ENCODE measurements at places on chromosomes 6 and 20.

DNA sequence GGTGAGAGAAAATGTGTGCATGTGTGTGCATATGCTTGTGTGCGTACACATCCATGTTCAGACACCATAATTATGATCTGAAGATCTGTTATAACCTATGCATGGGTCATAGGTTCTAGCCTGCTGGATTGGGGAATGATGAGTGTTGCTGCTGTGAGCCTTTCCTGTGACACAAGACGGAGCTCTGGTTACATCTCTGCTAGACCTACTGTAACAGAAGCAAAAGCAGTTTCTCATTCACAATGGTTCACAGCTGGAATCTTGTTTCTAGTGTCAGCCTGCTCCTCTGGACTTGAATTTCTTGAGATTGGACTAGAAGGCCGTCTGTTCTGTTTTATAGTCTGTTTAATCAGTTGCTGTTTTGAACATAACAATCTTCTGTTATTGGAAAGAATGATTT, 40.1 kb downstream of the DEFB114 start:
- no peak for DNase-seq

- no peak for DNase-seq
Measured at GRCh38 chr6:157487110-157487773, 106.3 kb downstream of the ZDHHC14 start.

DNA sequence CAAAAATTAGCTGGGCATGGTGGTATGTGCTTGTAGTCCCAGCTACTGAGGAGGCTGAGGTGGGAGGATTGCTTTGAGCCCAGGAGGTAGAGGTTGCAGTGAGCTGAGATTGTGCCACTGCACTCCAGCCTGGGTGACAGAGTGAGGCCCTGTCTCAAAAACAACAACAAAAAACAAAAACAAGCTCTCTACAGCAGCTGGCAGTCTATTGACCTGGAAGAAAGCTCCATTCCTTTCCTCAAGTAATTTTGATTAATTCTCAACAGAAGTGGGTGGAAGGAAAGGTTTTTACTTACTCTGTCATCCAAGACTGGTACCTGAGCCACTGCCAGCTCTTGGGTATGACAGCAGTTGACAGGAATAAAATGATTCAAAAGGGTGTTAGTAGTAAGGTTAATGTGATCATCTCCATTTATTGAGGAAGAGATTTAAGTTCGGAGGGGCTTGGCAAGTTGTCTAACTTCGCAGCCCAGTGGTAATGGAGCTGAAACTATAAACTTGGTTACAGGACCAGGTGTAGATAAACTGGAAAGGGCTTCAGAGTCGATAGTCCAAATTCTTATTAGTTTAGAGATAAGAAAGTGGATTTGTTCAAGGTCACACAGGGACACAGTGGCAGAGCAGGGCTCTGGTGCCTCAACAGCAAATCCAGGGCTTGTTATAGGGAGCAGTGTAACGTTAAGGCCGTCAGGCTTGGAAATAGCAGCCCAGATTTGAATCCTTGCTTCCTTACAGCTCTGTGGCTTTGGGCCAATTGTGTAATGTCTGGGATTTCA, 14.8 kb downstream of the SRSF3 start:
- DNase-seq = no peak

GRCh38 chr6:16314296-16314695, 75.9 kb downstream of the GMPR start:
- no peak for DNase-seq

DNA sequence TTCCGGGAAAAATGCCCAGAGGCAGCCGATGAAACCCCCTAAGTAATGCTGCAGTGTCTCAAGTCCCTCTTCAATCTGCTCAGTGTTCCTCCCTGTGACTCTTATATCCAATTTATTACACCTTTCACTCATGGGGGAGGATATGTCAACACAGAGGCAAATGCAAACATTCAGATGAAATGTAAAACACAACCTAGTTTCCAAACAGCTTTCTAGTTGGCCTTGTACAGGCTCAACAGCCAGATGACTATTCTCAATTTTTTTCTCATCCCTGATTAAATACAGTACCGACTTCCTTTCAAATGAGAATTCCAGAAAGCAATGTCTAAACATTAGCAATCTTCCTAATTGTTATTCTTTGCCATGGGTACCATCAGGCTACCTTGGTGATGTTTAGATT, 65.0 kb downstream of the BLOC1S5 start:
- DNase-seq = no peak

GRCh38 chr20:34859367-34859766, 13.3 kb downstream of the GGT7 start:
- DNase-seq = no peak

DNA sequence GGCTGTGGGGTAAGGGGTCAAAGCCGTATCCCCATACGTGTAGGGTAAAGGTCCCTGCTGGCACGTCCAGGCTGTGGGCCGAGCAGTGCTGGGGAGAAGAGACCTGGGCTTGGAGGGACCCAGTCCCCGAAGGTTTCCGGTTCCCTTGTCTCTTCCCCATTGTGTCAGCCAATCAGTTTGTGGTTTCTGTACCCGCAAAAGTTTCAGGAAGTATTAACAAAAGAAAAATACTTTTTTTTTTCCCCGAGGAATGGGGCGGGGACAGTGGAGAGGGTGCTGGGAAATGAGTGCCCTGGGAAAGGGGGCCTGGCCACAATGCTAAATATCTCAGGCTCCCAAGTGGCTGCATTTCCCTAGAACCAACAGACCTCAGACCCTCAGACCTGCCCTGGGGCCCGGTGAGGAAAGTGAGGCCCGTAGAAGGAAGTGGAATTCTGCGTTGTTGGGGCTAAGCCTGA, 15.2 kb upstream of the AMD1 start:
- no peak for DNase-seq

GRCh38 chr6:158506601-158507000, 53.3 kb upstream of the TMEM181 start:
- DNase-seq = peak; percentile 53

DNA sequence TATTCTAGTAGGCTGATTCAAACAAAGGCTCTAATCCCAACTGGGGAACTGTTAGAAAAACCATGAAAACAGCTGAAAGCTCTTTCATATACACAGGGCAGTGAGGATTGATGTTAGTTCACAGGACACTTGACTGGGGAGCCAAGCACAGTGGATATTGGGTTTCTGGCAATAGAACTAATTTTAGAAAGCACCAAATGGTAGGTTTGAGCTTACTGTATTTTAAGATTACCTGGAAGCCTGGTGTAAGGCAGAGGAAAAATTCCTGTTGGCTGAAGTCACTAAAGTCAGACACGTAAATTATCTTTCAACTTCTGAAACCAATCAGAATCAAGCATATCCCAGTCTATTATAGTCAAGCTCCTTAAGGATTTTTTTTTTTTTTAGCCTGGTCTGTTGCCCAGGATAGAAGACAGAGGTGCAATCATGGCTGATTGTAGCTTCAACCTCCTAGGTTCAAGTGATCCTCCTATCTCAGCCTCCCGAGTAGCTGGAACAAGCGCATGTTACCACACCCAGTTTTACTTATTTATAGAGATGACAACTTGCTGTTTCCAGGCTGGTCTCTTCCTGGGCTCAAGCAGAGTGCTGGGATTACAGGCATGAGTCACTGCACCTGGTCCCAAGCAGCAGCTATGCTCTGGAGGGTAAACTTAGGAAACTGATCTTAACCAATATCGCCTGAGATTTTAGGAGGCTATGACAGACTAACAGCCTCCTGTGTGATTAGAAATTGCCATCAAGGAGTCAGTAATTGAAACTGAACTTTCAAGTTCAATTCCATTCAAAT, 32.5 kb upstream of the SYNCRIP start:
- no peak for DNase-seq

DNA sequence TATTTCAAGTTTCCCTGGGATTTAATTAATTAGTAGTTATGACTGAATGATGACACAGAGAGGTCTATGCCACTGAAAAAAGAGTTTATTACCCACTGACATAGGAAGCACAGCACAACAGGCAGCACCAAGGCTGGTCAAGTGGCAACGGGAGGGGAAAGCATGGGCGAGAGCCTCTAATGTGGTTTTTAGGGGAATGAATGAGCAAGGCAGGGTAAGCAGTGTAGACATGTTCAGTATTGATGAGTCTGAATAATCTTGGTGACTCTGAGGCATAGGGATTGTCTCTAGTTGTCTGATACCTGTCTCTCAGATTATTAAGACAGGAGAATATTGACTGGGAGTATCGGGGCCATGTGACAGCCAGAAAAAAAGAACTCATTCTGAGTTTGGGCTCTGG, 46.3 kb downstream of the RPP21 start:
- no peak for DNase-seq

DNA sequence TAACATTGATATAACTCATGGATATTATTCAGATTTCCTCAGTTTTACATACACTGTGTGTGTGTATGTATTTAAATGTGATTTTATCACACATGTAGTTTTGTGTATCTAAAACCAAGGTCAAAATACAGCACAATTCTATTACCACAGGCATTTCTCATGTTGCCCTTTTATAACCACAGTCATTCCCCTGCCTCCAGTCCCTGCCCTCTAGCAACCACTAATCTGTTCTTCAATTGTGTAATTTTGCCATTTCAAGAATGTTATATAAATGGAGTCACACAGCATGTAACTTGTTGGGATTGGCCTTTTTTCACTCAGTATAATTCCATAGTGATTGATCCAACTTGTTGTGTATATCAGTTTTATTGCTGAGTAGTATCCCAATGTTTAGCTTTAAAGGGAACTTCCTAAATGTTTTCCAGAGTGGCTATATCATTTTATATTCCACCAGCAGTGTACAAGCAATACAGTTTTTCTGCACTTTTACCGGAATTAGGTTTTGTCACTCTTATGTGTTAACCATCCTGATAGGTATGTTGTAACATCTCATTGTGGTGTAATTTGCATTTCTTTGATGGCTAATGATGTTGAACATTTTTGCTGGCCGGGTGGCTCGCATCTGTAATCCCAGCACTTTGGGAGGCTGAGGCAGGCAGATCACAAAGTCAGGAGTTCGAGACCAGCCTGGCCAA, 338.2 kb downstream of the SOX4 start:
- no peak for DNase-seq

- DNase-seq = no peak
Measured at GRCh38 chr20:47778398-47779354, 6.6 kb downstream of the SULF2 start.

DNA sequence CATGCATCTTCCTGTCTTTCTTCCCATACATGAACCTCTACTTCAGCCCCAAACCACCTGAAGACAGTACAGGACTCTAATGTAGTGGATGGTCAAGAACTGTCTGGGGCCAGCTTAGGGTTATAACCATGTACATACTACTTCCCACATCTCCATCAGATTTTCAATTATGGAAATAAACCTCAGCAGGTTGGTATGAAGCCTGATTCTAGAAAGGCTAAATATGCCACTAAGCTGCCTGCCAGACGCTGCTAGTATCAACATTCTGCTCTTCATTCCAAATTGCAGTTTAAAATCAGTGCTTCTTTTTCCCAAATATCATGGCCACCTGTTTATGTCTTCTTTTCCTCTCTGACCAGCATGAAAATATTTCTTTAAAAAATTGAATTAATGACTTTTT, 99.2 kb upstream of the ID4 start:
- DNase-seq = no peak

DNA sequence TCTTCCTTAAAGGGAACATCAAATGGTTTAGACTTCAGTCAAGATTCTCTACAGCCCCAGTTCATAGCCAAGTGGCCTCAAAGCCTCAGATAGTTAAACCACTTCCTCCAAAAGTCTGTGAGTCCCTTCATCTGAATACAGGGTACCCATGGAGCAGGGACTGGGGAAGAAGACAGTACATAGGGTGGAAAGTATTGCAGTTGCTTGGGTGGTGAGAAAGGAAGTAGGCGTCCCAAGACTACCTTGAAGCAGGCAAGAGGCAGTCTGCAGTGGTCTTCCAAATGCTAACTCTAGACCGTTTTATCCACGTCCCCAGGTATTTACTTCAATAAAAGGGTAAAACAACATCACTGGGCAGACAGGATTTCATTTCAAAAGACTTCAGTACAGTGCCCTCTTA, 2.0 kb downstream of the FYN start:
- no peak for DNase-seq

- no peak for DNase-seq
Measured at GRCh38 chr6:193773-194310, 98.4 kb upstream of the DUSP22 start.

- DNase-seq = no peak
Measured at GRCh38 chr6:43173591-43174262, 2.7 kb downstream of the SRF start.

- no peak for DNase-seq
Measured at GRCh38 chr20:57425150-57426013, 34.2 kb downstream of the RBM38 start.

DNA sequence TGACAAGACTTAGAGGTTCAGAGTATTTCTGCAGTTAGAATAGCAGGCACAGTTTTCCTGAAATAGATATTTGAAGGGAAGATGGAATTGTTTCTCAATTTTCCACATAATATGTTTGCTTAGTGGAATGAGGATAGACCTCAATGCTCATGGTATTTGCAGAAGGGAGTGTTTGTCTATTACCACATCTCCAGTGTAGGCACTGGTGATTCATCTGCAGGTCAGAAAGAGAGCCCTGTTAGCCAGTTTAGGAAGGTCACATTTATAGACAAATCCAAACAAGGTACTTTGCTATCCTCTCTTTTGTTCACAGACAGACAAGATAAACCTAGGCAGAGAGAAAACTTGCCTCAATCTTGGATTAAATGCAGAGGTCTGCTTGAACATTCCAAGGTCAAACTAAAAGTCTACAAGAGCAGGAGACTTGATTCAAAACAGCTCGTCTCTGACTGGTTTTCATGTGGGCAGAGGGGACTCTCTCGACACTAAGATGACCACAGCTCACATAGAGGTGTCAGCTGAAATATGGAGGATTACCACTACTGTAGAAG, 22.8 kb downstream of the ISM1 start:
- DNase-seq = no peak

DNA sequence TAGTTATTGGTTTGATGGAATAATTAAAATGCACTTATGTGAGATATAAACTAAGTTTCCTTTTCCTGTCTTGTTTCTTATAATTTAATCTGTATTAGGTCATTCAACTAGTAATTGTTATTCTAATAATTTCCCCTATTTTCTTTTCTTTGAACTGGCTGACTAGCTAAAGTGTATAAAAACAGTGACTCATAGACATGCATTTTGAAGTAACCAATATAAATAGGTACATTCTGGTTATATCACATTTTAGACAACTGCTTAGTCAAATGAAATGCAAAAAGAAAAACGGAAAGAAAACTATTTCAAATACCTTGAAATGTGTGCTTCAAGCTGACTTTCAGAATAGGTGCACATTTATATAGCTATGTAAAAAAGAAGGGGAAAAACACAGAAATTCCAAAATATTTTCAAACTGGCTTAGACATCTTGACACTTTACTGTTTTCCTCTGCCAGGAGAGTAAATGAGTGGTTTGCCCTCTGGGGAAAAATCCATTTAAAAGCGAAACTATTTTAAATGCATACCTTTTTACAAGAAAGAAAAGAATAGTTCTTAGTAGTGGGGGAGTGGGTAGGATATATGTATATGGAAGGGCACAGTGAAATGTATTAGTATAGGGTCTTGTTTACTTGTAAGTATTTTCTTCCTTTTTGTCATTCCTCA, 28.3 kb downstream of the KCNQ5 start:
- DNase-seq = no peak
